Muscle of leg (tissue), 16 donors: ENCODE measurements at places on chromosomes 6 and 20. TPM values are rescaled to one million over a fixed set of nuclear protein-coding genes. Genes with fewer than 3 reads are reported as not detected.
A peak's percentile ranks its signal among the peaks of the same experiment; 100 is the strongest.

- no peak overlapping the region for H3K27ac ChIP-seq
- no peak overlapping the region for H3K4me3 ChIP-seq
- no peak for DNase-seq
- no peaks in the 10 kb centered on the region for H3K27me3 ChIP-seq
- no peaks in the 10 kb centered on the region for H3K4me1 ChIP-seq
Measured at GRCh38 chr6:2714111-2714895, 36.4 kb downstream of the MYLK4 start.

The NKAIN4 gene
- total RNA-seq, result 28.5 TPM

The PERP gene
- 1.1 TPM for total RNA-seq

DNA sequence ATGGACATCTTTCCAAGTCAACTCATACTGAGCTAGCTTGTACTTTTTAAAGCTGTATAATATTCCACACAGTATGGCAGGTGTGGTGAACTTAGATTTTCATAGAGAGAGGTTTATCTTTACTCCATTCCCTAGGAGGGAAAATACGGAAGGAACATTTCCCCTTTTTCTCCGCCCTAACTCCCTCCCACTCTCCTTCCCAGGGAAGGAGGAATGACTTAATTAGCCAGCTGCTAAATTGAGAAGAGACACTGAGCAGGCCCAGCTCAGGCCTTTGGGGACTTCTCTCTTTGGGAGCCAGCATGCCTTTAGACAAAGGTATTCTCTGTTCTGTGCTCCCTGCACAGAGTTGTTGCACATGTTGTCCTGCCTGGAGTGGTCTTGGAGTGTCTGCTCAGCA lies 46.1 kb downstream of the MBOAT1 start:
- H3K36me3 ChIP-seq, result no peaks in the 10 kb centered on the region
- DNase-seq, result no peak
- no peaks in the 10 kb centered on the region for H3K27me3 ChIP-seq

GRCh38 chr20:59661621-59662020 lies 57.3 kb downstream of the PHACTR3 start:
- DNase-seq, result no peak
- no peaks in the 10 kb centered on the region for H3K4me1 ChIP-seq
- H3K27ac ChIP-seq, result no peak overlapping the region
- H3K36me3 ChIP-seq, result no peaks in the 10 kb centered on the region

DNA sequence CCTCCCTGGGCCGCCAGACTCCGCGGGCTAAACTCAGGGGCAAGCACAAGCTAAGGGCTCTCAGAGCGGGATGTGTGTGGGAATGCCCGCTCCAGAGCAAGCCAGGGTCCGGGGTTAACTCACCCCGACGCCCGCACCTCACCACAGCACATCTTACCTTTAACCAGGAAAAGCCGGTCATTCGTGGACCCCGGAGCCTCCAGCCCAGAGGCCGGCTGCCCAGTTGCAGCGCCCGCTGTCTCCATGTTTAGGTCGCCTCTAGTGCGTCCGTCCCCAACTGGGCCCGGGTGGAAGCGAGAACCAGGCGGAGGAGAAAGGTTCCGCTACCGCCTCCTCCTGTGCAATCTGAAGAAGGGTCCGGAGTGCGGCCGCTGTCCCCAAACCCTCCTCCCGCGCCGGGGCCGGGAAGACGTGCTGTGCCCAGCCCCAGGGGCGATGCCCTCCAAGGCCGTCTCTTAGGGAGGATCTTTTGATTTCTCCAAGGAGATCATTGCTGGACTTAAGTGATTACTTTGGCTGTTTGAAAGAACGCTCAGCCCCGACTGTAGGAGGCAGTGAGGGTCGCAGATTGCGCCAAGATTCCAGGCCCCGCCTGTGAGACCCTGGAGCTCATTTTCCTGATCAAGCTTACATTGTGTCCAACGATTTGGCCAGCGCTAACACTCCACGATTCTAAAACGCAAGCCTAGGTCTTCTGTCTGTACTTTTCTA lies at the start of gene TMEM242:
Gene TMEM242, minus strand, starts transcription at position 265 of the 711 bp plus-strand sequence. Its CDS starts 20 bp downstream, at position 245.
- H3K4me1 ChIP-seq, result peaks cover 6% of the 10 kb centered on the region
- peak; percentile 97 for DNase-seq
- peaks cover 3% of the 10 kb centered on the region for H3K36me3 ChIP-seq
- H3K27me3 ChIP-seq, result peaks cover 2% of the 10 kb centered on the region
- peak within 1 kb of the TSS; percentile 94 for H3K27ac ChIP-seq

DNA sequence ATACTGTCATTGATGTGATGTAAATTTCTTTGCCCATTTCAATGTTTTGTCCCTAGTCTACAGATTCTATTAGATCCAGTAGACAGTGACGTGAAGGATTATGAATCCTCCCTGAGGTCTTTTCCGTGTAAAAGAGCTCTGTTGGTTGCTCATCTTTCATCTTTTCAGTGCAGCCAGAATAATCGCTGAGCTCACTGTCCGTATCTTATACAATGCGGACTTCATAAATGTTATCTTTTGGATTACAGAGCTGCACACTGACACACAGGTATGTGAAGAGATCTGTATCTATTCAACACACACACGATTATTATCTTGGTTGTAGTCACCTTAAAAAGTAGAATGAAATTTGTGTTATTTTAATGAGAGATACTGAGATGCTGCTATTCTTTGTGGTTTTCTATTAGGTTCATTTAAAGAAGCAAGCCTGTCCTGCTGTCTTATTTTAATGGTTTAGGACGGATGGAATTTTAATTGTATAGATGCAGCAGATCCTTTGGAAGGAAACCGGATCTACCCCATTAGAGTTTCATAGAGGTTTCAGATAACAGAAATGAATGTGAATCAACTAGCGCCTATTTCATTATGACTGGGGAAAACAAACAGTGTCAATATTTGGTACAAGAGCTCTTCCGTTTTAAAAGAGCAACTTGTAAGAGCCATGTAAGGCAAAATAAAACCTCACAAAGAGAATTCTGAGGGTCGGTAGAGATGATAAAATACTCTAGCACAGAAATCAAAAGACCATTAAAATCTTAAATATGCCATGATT lies 79.4 kb downstream of the BMP6 start:
- H3K27ac ChIP-seq, result no peak overlapping the region
- H3K27me3 ChIP-seq, result no peaks in the 10 kb centered on the region
- no peak overlapping the region for H3K4me3 ChIP-seq
- DNase-seq, result no peak
- no peaks in the 10 kb centered on the region for H3K36me3 ChIP-seq

DNA sequence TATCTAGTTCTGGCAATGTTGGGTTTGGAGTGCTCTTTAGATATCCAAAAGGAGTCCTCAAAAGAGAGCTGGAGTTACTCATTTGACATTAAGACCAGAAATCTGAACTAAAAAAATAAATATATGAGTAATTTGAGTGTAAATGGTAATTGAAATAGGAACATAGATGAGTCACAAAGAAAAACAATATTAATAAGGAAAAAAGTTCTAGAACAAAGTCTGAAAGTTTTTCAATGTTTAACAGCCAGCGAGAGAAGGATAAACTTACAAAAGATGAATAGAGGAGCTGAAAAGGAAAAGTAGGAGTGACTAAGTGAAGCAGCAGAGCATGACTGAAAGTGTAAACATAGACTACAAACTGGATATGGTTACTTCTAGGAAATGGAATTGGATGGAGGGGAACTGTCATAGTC lies 46.8 kb downstream of the EPM2A start:
- no peak for DNase-seq
- no peaks in the 10 kb centered on the region for H3K36me3 ChIP-seq
- no peaks in the 10 kb centered on the region for H3K4me1 ChIP-seq
- no peak overlapping the region for H3K27ac ChIP-seq

DNA sequence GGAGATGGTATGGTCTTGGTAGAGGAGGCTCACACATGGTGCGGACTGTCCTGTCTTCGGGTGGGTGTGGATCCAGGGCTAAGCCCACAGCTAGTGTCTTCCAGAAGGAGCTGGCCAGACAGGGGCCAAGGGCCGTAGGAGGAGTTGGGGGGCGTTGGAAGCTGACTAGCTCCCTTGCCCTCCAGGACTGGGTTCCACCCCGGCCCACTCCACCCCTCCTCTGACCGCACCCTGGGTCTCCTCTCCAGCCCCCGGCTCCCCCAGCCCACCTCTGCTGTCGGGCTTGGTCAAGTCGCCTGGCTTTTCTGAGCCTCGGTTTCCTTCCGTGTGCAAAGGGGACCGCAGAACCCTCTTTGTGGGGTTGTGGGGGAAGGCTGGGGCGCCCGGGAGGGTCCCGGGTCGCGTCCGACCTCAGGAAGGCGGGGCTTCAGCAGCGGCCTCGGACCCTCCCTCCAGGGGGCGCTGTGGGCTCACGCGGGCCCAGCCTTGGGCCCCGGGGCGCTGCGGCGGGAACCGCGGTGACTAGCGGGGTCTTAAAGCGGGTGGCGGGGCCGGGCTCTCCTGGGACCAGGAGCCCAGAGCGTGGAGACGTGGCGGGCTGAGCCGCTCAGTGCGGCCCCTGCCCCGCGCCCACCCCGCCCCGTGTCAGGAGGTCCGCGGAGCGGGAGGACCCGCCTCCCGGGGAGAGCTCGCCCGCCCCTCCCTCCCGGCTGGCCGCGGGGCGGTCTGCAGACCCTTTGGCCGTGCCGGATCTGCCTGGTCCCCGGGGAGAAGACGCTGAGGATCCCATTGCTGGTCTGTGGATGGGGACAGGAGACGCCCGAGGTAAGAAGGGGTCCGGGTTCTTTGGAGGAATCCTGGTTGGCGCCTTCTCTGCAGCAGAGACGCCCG lies 5.4 kb downstream of the NPBWR2 start:
- H3K36me3 ChIP-seq, result no peaks in the 10 kb centered on the region
- H3K4me1 ChIP-seq, result peaks cover 24% of the 10 kb centered on the region
- peak; percentile 18 for DNase-seq
- H3K27me3 ChIP-seq, result peaks cover 38% of the 10 kb centered on the region
- H3K4me3 ChIP-seq, result no peak overlapping the region

DNA sequence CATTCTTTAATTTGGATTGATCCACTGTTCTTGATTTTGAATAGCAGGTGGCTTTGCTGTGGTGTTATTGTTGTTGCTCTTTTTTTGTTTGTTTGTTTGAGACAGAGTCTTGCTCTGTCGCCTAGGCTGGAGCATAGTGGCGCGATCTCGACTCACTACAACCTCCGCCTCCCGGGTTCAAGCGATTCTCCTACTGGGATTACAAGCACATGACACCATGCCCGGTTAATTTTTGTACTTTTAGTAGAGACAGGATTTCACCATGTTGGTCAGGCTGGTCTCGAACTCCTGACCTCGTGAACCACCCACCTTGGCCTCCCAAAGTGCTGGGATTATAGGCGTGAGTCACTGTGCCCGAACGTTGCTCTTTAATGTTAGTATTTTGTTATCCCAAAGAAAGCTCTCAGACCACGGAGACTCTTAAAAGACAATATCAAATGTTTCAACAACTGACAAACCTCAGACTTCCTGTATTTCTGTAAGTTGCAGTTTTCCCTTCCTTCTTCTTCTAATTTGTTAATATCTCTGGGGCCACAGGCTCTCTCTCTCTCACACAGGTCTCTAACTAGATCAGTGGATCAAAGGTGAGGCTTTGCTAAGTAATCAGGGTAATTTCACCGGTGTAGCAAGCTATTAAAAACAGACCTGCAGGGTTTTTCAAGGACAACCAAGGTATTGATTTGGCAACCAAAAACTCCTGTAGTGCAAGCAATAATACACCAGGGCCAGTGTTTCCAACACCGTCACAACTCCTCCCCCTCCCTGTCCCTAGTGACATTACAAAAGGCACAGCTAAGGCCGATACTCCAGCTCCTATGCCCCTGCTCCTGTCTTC lies 48.8 kb upstream of the ZNF217 start:
- no peaks in the 10 kb centered on the region for H3K36me3 ChIP-seq
- peaks cover 3% of the 10 kb centered on the region for H3K4me1 ChIP-seq
- peak; percentile 73 for DNase-seq
- peak overlapping the region; percentile 67 for H3K27ac ChIP-seq
- no peaks in the 10 kb centered on the region for H3K27me3 ChIP-seq
- H3K4me3 ChIP-seq, result no peak overlapping the region

DNA sequence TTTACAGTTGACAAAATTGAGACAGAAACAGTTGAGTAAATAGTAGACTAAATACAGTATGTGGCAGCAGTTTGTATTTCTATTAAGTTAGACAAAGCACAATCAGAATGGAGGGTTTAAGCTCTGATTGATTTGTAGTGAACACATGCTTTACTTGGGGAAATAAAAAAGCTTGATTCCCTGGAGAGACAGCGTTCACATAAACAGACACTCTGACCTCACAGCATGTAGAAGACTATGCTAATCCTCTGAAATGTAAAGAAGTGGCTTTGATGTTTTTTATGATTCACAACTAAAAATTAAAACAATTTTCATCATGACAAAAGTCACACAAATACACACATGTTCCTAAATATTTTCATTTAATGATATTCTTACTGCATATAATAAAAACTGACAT lies 126.9 kb upstream of the FAM83B start:
- DNase-seq, result no peak
- H3K27me3 ChIP-seq, result no peaks in the 10 kb centered on the region
- no peak overlapping the region for H3K4me3 ChIP-seq

- H3K36me3 ChIP-seq, result no peaks in the 10 kb centered on the region
- H3K27me3 ChIP-seq, result no peaks in the 10 kb centered on the region
- no peak overlapping the region for H3K4me3 ChIP-seq
- no peaks in the 10 kb centered on the region for H3K4me1 ChIP-seq
- H3K27ac ChIP-seq, result no peak overlapping the region
- DNase-seq, result peak; percentile 37
Measured at GRCh38 chr20:52481443-52481842, 289.9 kb upstream of the ZFP64 start.

DNA sequence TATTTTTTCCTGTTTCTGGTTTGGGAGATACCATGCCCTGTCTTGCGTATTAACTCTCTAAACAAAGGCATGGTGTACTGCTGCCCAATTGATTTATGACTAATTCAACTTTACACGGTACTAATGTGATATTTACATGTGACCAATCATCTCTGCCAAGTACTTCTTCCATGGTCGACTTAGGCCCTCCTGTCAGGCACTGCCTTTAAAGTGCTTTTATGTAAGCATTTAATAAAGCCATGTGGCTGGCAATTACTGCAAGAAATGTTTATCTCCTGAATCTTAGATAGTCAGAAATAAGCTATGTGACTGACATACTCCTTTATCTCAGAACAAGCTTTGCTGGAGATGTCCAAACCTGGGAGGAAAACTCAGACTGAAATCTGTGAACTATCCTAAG lies 323.4 kb downstream of the BTBD3 start:
- H3K4me3 ChIP-seq, result no peak overlapping the region
- H3K36me3 ChIP-seq, result no peaks in the 10 kb centered on the region
- no peak overlapping the region for H3K27ac ChIP-seq
- H3K4me1 ChIP-seq, result peaks cover 4% of the 10 kb centered on the region
- H3K27me3 ChIP-seq, result no peaks in the 10 kb centered on the region

The CFAP206 gene
- 0.22 TPM for total RNA-seq

DNA sequence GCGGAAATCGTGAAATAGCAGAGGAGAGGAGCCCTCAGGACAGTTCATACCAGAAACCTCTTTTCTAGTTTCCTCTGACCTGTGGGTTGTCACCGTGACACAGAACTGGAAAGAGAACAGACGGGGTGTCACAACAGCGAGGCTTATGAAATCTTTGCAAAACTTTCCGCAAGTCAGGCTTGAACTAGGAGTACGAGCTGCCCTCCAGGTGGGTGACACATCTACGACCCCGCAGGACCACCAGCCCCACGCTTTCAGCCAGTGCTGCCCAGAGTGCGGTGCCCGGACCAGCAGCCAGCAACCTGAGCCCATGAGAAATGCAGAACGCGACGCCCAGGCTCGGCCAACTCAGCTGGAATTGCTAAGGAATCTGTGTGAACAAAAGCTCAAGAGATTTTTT lies 30.8 kb downstream of the WRNIP1 start:
- peaks cover 3% of the 10 kb centered on the region for H3K36me3 ChIP-seq
- no peak overlapping the region for H3K4me3 ChIP-seq
- no peaks in the 10 kb centered on the region for H3K27me3 ChIP-seq
- H3K4me1 ChIP-seq, result peaks cover 50% of the 10 kb centered on the region
- DNase-seq, result no peak

The DNMT3B gene
- total RNA-seq, result 2.9 TPM

- H3K27ac ChIP-seq, result no peak overlapping the region
- H3K4me3 ChIP-seq, result no peak overlapping the region
- H3K36me3 ChIP-seq, result no peaks in the 10 kb centered on the region
- DNase-seq, result no peak
- no peaks in the 10 kb centered on the region for H3K4me1 ChIP-seq
Measured at GRCh38 chr6:82396964-82397751, 33.5 kb downstream of the TPBG start.
